Heart left ventricle (tissue), 16 donors: ENCODE measurements at places on chromosomes 2 and 18. TPM values are rescaled to one million over a fixed set of nuclear protein-coding genes. Genes with fewer than 3 reads are reported as not detected.

DNA sequence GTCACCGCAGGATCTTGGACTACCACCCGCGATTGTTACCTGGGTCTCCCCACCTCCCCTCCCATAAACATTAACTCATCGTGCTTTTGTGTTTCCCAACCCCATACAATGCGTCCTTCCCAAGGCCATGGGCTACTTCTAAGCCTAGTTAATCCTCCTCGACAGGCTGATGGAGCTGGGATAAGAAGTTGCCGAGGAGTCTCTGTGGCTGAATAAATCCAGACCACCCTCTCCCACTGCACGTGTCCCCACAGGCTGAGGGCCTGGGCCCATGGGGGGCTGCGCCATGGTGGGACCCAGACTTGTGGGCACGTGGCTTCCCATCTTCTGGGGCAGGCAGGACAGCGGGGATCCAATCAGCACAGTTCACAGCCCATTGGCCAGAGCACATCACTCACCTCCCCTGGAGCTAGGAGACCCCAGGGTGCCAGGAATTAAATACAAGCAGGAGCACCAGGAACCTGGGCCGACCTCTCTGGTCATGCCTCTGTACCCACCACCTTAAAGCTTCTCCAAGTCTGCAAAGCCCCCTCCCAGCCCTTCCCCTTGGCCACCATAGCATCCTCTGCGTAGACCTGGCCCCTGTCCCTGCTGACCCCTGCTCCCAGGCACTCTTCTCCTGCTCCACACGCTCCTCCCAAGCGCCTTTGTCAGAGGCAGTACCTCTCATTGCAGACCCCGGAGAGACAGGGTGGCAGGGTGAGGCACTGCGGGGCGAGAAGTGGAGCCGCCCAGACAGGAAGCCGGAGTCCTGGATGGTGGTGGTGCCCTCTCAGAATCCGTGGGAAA lies 51.0 kb upstream of the ID2 start:
- DNase-seq: no peak

DNA sequence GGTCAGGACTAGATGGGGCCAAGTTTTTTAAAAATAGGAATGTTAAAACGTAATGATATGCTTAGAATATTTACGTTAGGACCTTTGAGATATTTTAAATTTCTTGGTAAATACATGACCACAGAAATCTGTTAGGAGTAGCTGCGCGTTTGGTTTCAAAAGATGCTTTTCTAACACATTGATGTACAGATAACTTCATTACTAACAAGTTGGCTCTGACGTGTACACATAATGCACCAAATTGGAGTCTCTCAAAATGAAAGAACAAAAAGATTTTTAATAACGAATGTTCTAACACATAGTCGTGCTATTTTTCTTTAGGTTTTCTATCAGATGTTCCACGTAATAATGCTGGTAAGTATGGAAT lies 608 bp downstream of the PHOSPHO2 start:
- DNase-seq: no peak

DNA sequence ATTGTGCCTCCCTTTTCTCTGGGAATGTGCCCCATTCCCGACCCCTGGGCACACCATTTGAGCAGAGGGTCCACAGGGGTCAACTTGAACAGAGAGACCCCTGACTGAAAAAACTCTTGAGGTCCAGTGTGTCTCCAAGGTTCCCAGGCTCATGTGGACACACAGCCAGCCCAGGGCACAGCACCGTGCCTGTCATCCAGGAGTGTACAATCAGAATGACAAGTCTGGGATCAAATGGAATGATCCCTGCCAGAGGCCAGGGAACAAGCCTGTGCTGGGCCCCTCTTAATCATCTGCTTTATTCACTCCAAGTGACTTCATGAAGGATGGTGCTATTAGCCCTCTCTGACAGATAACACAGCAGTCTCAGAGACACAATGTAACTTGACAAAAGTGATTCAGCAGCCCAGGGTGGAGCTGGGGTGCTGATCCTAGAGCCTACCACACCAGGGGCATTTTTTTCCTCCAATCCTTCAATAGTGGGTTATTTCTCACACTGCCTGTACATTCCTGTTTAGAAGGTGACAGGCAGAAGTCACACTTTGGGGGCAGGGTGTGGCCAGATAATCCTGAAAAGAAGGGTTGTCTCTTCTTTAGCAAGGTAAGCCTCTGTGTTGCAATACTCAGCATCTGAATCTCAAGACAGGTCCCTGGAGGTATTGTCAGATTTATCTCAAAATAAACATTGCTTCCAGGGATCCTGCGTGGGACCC lies 84.0 kb upstream of the TMEM200C start:
- no peak for DNase-seq

DNA sequence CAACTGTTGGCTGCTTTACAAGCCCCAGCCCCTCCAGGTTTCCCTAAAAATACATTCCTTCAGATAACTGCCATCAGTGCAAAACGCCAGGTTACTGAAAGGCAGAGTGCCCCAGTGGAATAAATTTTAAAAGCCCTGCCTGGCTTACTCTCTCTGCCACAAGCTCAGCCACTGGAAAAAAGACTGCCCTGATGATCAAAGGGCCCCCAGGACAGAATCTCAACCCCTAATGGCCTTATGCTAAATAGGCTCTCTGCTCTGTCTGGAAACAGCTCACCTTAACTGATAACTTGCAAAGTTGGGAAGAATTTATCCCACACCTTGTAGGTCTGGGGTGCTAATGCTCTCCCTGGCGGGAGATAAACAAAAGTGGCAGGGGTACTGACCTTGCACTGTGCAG lies 33.9 kb downstream of the CFAP53 start:
- DNase-seq: no peak

- no peak for DNase-seq
Measured at GRCh38 chr2:4838626-4839025, 853.6 kb upstream of the SOX11 start.

- DNase-seq: no peak
Measured at GRCh38 chr2:191322828-191323506, 77.8 kb downstream of the MYO1B start.

GRCh38 chr2:127014224-127014623 lies 92.7 kb downstream of the BIN1 start:
- DNase-seq: no peak

GRCh38 chr2:200698217-200698616 lies 112.4 kb downstream of the AOX1 start:
- no peak for DNase-seq

GRCh38 chr2:103145739-103146138 lies 383.9 kb downstream of the TMEM182 start:
- no peak for DNase-seq

The CIB4 gene
- not detected for total RNA-seq

The IGFBP2 gene
- 73.2 TPM for total RNA-seq
